ENCODE measurements at places on chromosomes 11 and 22.

GRCh38 chr11:12097219-12097618 lies 13.2 kb upstream of the MICAL2 start:
- no peak for DNase-seq

DNA sequence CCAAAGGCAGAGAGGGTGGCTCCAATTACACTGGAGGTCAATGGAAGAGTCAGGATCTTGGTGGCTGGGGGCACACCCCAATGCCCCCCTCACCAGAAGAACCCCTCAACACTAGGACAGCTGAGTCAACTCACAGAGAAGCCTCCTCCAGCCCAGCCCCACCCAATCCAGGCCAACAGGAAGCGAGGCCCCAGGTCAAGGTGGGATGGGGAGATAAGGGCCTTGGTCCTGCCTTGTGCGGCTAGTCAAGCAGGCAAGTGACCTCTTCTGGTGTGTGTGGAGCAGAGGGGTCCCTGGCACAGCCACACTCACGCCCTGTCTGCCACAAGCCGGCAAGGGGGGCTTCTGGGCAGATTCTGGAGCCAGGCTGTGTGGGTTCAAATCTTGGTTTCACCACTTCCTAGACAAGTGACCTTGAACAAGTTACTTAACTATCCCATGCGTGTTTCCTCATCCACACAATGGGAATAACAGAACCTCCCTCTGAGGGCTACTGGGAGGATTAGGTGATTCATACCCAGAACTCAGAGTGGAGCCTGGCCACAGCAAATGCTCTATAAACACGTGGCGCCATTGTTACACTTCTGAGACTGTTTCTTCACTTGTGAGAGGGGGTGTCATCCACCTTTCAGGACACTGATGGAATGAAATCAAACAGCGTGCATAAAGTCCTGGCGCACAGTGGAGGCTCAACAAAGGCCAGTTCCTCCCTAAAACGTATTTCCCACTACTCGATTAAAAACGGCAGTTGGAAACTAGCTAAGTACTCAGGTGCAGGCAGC lies 3.2 kb downstream of the TTLL12 start:
- no peak for DNase-seq

DNA sequence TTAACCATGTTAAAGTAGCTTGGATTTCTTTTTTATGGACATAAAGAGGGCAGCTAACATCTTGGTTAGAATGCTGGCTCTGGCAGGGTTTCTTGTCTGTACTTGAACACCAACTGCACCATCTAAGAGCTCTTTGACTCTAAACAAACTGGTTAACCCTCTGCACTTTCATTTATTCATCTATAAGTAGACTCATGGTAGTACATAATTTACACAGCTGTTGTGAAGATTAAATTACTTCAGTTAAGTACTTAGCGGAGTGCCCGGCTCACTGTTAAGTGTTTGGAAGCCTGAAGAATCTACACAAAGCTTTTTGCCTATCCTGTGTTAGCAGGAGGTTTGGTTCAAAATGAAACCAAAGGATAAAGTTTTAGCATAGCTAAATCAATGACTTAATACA lies 846.2 kb upstream of the API5 start:
- DNase-seq, result no peak

DNA sequence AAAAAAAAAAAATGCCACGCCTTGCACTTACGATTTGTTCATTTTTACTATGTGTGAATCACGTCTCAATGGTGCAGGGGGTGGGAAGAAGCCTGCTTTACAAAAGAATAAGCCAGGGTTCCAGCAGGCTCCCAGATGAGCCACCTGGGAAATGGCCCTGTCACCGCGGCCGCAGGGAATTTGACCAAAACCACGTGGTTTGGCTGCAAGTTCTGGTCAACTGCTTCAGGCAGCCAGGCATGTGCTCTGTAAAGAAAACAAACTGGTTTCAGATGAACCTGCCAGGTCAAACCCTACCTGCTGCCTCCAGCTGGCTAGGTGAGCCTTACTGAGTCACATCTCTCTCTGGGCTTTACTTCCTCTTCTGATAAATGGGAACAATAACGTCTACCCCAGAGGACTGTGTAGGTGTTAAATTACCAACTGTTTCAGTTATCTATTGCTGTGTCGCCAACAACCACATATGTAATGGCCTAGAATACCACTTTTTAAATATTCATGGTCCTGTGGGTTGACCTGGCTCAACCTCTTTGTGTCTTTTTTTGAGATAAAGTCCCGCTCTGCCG lies 30.5 kb upstream of the GCAT start:
- DNase-seq, result no peak

DNA sequence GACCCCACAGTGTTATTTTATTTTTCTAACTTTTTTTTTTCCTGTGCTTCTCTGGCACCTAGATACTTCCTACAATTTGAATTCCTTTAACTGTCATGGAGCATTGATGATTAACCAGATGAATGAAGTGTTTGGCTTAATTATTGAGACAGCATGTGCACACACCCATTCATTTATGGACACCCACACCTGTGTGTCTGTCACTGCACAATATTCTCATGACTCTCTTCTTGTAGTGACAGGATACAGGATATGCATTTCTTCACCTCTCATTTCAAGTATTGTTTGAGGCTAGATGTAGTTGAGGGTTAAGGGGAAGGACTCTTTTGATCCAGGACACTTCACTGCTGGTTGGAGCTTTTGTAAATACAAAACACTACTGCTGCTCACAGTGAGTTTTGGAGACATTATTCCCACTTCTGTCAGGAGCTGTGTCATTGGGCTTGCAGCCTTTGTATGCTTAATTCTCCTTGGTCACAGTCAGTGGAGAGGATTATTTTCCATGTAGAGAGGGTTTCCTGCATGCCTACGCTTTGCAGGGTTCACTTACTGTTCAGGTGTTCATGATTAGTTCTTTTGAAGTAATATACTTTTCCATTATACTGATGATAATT lies 33.5 kb downstream of the SPECC1L start:
- no peak for DNase-seq

DNA sequence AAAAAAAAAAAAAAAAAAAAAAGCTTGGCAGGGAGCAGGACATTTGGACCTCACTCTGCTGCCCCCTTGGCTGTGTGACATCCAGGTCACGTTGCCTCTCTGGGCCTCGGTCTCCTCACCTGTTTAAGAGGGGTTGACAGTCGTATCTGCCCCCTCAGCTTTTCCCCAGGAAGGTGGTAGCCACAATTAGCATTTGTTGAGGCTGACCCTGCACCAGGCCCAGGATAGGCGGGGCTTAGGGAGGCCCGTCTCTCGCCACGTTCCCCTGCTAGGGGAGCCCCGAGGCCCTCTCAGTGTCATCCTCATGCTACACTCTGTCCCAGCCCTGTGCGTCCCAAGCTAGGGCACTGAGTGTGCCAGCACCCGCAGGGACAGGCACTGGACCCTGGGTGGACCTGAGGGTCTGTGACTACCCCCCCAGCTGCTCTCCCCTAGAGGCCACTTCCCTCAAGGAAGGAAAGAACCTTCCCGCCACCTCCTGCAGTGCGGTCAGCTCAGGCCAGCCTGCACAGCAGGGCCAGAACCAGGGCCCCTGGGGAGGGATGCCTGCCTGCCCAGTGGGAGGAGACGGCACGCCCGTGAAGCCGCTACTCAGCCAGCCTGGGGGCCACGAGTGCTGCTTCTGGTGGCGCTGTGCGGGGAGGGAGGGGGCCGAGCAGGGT lies 38.5 kb upstream of the PPARA start:
- no peak for DNase-seq

DNA sequence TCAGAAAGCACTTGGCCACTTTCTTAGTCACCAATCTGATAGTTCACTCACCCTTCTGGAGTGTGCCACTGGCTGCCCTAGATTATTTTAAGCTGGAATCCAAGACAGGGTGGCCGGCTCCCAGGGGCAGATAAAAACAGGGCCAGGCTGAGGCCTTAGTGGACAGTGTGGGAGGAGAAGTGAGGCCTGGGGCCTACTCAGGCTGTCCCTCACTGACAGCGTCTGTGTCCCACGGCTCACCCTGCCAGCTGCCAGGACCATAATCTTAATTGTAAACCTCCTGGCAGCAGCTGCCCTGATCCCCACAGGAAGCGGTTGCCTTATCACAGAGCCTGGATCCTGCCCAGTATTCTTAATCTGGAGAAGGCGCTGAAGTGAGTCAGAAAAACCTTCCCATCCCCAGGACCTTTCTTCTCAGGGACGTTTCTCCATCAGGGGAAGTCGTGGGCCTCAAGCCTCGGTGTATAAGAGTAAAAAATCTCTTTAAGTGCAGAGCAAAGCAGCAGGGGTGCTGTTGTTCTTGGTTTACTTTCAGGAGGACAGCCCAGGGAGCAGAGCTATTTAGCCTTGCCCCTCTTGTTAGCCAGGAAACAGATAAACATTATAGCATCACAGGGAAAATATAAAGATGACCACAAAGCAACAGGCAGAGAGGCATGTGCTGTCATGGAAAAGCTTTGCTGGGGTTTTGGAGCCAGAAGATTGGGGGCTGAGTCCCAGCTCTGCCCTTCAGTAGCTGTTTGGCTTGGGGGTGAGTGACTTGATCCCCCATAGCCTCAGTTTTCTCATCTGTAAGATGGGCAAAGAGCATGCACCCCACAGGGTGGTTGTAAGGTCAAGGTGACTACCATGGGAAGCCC lies 39.6 kb downstream of the TSPAN18 start:
- no peak for DNase-seq

DNA sequence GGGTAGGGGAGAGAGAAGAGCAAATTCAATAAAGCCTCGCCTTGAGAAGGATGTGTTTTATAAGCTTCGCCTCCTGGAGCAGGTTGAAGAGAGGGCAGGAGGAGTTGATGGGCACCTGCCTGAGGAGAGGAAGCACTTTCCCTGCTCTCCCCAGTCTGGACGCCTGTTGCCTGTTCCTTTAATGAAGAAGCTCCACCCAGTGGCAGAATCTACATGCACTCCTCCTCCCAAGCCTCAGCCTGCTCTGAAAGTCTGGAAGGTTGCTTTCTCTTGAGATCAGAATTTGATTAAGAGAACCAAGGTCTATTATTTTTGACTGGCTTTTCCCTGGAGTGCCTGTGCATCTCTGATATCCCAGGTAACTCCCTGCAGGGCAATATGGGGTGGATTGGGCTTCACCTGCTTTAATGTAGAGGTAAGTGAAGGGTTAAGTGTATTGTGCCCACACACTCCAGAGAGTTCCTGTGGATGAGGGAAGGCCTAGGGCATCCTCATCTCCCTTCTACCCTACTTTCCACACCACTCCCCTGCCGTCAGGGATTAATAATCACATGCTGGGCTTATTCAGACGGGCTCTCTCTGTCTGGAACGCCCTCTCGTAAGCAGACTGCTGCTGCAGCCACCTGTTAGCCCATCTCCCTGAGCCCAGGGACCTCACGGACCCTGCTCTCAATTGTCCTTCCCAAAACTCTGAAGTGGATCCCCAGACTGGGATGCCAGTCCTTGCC lies 22.3 kb downstream of the NTM start:
- no peak for DNase-seq

- DNase-seq, result no peak
These were observed 141.6 kb downstream of the TRPC6 start for GRCh38 chr11:101442171-101442570.

- no peak for DNase-seq
These were observed 530.2 kb downstream of the DLG2 start for GRCh38 chr11:85096939-85097338.

GRCh38 chr22:34797826-34798225 lies 268.1 kb upstream of the ISX start:
- no peak for DNase-seq

Measured in CD4-positive, alpha-beta T cell treated with Interleukin-10 for 1 hour (primary cell).